Aortic smooth muscle cell (primary cell): ENCODE measurements at places on chromosomes 11 and 22. TPM values are rescaled to one million over a fixed set of nuclear protein-coding genes. Genes with fewer than 3 reads are reported as not detected.

The NXPE4 gene
- total RNA-seq: not detected in 2 replicates

The MUC5B gene
- total RNA-seq: not detected in 2 replicates

The CALCB gene
- not detected in 2 replicates for total RNA-seq

The CCDC81 gene
- total RNA-seq: 0.26 and 0.87 TPM in 2 replicates

The LRRC56 gene
- 0.25 and 0.53 TPM in 2 replicates for total RNA-seq

The GRAMD1B gene
- total RNA-seq: 5.0 and 7.9 TPM in 2 replicates

The TRIM49 gene
- not detected in 2 replicates for total RNA-seq

The EMID1 gene
- not detected in 2 replicates for total RNA-seq

The KRTAP5-8 gene
- total RNA-seq: not detected in 2 replicates

The CCDC116 gene
- 0.19 TPM in 1 of 2 replicates, not detected in the other for total RNA-seq

The C11orf21 gene
- total RNA-seq: not detected in 2 replicates

The TESMIN gene
- total RNA-seq: 0.13 and 0.75 TPM in 2 replicates

The IGLL5 gene
- not detected in 2 replicates for total RNA-seq

The NEFH gene
- total RNA-seq: 0.25 and 0.26 TPM in 2 replicates

The CCDC188 gene
- 1.7 and 3.5 TPM in 2 replicates for total RNA-seq

The ANO3 gene
- 1.3 and 5.4 TPM in 2 replicates for total RNA-seq

The H19 gene
- total RNA-seq: 0.37 TPM in 1 of 2 replicates, not detected in the other

The FOLR2 gene
- total RNA-seq: not detected in 2 replicates

The FOLR1 gene
- not detected in 2 replicates for total RNA-seq

The SEC14L2 gene
- total RNA-seq: 10.2 and 11.6 TPM in 2 replicates

The GGTLC3 gene
- not detected in 2 replicates for total RNA-seq

The CABP4 gene
- 0.19 and 0.26 TPM in 2 replicates for total RNA-seq

The DCDC1 gene
- total RNA-seq: under 0.01 TPM in 2 replicates

The VSIG2 gene
- total RNA-seq: 0.06 and 0.13 TPM in 2 replicates

The NLRP14 gene
- 0.37 and 0.92 TPM in 2 replicates for total RNA-seq

The MOGAT2 gene
- not detected in 2 replicates for total RNA-seq

The NPTXR gene
- total RNA-seq: 0.79 and 1.1 TPM in 2 replicates

The TMEM223 gene
- 13.2 and 15.1 TPM in 2 replicates for total RNA-seq

The RCOR2 gene
- 1.1 and 2.0 TPM in 2 replicates for total RNA-seq

The LRRC10B gene
- total RNA-seq: under 0.01 TPM in 1 of 2 replicates, not detected in the other

The SPI1 gene
- not detected in 2 replicates for total RNA-seq

The LDHAL6A gene
- not detected in 2 replicates for total RNA-seq

The WBP2NL gene
- total RNA-seq: 0.37 and 0.40 TPM in 2 replicates

The RFPL2 gene
- not detected in 2 replicates for total RNA-seq

The VPREB1 gene
- total RNA-seq: not detected in 2 replicates

The EIF3L gene
- total RNA-seq: 293 and 326 TPM in 2 replicates

The EP300 gene
- 28.3 and 38.4 TPM in 2 replicates for total RNA-seq

The NRIP3 gene
- 15.2 and 18.0 TPM in 2 replicates for total RNA-seq

The MRPL23 gene
- 164 and 189 TPM in 2 replicates for total RNA-seq

The SCUBE1 gene
- 0.19 TPM in 1 of 2 replicates, not detected in the other for total RNA-seq

The LARGE2 gene
- not detected in 2 replicates for total RNA-seq

The MS4A6A gene
- total RNA-seq: not detected in 2 replicates

The RAG2 gene
- total RNA-seq: not detected in 2 replicates

The SLC22A6 gene
- not detected in 2 replicates for total RNA-seq

The SERPIND1 gene
- total RNA-seq: under 0.01 TPM in 1 of 2 replicates, not detected in the other

The DNAJB7 gene
- not detected in 2 replicates for total RNA-seq

The LSP1 gene
- total RNA-seq: 6.7 and 18.2 TPM in 2 replicates

The MISFA gene
- total RNA-seq: 0.26 and 0.31 TPM in 2 replicates

The PLAAT2 gene
- total RNA-seq: not detected in 2 replicates

The C2CD2L gene
- 3.3 and 3.7 TPM in 2 replicates for total RNA-seq

The OR51B4 gene
- not detected in 2 replicates for total RNA-seq

The RTN4R gene
- 0.12 and 0.13 TPM in 2 replicates for total RNA-seq

The WNT11 gene
- 0.26 and 0.68 TPM in 2 replicates for total RNA-seq

The TMEM86A gene
- total RNA-seq: 0.12 and 0.66 TPM in 2 replicates

The PPFIBP2 gene
- total RNA-seq: 18.1 and 22.5 TPM in 2 replicates

The CECR2 gene
- under 0.01 TPM in 2 replicates for total RNA-seq
